Esophagus muscularis mucosa (tissue), 4 donors: ENCODE measurements at places on chromosomes 3 and 15. TPM values are rescaled to one million over a fixed set of nuclear protein-coding genes. Genes with fewer than 3 reads are reported as not detected.
A peak's percentile ranks its signal among the peaks of the same experiment; 100 is the strongest.

- no peak for DNase-seq
Measured at GRCh38 chr3:156109989-156110388, 10.4 kb upstream of the KCNAB1 start.

GRCh38 chr15:94069844-94070243, 161.5 kb upstream of the MCTP2 start:
- DNase-seq, result no peak

SCAMP5 gene
- total RNA-seq, result 4.8 TPM

DNA sequence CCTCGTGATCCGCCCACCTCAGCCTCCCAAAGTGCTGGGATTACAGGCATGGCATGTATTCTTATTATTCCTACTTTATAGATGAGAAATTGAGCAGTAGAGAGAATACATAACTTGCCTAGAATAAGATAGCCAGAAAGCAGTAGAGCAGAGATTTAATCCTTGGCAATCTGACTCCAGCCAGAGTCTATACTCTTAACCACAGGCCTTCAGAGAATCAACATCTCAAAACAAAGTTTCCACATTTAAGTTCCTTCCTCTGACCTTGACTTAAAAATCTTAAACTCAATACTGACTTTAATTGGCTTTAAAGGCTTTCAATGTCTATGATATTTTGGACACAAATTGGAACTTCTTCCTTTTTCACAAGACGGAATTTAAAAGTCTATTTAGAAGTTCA, 37.1 kb downstream of the ZNF106 start:
- no peak for DNase-seq

GRCh38 chr15:53693729-53694475, 65.6 kb downstream of the WDR72 start:
- no peak for DNase-seq

- DNase-seq, result no peak
Measured at GRCh38 chr3:189038773-189039745, 132.7 kb upstream of the TPRG1 start.

- DNase-seq, result no peak
Measured at GRCh38 chr15:84855765-84856164, 28.7 kb upstream of the SLC28A1 start.

DNA sequence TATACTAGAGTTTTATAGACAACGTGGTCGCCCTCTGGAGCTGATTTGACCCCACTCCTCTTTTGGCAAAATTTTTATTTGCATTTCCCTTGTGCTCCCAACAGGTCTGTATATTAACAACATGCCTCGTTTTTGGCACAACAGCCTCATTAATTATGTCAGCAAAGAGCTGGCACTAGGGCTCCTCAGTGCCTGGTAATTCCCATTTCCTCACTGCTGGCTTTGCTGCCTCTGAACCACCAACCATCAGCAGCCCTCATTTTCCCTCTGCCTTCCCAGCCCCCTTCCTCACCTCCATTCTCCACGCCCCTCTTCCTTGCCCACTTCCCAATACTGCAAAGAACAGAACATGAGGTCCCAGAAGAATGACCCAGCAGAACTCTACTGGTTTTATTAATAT, 204.8 kb downstream of the ABHD5 start:
- no peak for DNase-seq

GRCh38 chr3:60720736-60721135, 530.5 kb downstream of the FHIT start:
- no peak for DNase-seq

ARPP21 gene
- under 0.01 TPM for total RNA-seq

BCL6 gene
- 114 TPM for total RNA-seq

DNA sequence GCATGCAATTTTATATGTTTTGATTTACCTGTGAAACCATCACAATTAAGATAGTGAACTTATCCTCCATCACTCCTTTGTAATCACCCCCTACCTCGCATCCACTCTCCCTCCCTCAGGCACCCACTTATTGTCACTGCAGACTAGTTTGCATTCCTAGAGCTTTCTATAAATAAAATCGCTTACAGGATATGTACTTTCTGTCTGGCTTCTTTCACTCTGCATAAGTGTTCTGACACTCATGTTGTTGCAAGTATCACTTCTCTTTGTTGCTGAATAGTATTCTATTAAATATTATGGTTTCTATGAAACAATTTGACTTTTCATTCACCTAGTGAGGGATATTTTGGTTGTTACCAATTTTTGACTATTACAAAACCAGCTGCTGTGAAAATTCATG, 139.3 kb downstream of the RSRC1 start:
- DNase-seq, result no peak

DNA sequence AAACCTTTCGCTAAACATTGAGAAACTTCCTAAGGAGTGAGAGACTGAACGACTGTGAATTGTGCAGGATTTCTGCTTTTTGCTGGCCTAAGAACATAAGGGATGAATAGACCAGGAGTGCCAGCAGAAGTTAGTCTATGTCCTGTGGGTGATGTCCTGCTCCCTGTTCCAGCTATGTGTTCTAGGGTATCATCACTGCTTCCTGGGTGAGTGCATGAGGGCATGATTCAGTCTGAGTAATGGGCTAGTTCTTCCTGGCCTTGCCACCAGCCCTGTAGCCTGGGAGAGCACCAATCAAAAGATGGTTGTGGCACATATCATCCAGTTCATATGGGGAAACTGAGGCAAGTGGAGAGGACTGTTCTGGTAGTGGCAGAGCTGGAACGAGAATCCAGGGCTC, 153.9 kb upstream of the TPM1 start:
- DNase-seq, result no peak

DNA sequence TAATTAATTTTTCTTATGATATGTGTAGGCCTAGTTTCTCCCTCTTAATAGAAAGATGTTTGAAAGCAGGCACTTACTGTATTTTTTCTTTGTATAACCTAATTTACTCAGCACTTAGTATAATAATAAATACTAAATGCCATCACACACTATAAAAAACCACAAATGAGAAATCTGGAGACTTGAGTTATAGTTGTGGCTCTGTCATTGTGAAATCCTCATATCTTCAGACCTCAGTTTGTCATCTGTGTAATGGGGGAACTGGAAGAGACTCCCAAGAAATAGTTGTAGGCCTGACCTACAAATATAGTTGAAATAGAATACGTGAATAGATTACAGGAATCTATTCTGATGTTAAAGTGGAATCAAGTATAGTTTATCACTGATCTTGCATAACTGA, 287.6 kb upstream of the DPH6 start:
- DNase-seq, result no peak

DNA sequence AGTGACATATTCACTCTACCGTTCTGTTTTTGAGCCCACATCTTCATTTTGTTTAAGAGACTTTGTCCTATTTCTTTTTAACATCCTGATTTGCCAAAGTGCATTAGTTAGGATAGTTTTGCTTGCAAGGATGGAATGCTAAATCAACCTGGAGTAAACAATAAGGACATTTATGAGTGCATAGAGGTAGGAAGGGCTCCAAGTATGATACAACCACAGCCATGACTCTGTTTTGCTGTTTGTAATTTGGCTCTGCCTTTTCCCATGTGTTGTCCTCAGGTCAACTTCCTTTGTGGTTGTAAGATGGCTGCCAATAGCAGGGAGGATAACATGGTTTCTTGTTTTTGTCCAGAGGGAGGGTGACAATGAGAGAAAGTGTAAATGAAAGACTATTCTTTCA, 66.4 kb upstream of the GOLIM4 start:
- DNase-seq, result no peak

DNA sequence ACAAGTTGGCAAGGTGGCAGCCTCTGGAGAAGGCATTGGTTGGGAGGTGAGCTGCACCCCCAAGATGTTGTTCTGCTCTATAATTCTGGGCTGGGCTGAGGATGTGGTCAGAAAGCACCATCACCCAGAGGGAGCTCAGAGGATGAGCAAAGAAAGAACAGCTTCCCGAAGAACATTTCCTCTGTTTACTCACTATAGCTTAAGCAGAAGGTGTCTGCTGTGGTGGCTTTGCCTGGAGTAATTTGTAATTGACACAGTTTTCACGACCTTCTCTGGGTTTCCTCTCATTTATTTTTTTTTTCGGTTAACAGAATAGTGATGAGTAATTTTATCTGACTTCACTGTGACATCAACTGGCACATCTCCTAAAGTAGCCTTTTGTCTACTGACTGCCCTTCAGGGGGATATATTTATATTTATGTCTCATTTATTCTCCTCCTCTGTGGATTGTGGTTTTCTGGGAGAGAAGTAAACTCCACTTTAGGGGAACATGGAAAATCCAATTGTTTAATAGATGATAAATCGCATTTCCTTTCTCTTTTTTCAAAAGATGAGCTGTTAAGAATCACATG, 49.5 kb upstream of the ABHD17C start:
- peak; percentile 57 for DNase-seq

GRCh38 chr3:111616417-111617105, 21.4 kb upstream of the ZBED2 start:
- DNase-seq, result no peak

- no peak for DNase-seq
Measured at GRCh38 chr3:167110901-167111300, 269.2 kb downstream of the ZBBX start.

LMAN1L gene
- total RNA-seq, result not detected

DNA sequence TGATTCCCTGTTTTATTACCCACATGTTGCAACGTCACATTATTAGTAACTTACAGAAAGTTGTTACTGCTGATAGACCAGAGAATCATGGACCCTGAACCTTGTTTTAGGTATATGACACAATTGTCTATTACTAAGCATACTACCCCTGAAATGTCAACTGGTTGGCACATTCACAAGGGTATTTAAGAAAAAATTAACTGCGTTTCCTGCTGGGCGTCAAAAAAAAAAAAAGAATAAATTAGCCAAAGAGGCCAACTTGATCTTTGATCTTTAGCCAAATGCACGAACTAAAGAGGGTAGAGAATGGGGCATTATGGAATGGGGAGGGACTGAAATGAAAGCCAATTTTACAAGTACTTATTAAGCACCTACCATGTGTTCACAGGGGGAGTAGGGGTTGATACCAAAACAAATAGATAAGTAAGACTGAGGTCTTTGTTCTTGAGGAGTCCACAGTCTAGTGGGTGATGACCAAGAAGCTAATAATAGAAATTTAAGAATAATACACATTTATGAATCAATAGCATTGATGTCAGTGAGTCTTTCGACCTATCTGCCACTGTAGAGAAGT, 17.8 kb upstream of the MUC13 start:
- no peak for DNase-seq

DNA sequence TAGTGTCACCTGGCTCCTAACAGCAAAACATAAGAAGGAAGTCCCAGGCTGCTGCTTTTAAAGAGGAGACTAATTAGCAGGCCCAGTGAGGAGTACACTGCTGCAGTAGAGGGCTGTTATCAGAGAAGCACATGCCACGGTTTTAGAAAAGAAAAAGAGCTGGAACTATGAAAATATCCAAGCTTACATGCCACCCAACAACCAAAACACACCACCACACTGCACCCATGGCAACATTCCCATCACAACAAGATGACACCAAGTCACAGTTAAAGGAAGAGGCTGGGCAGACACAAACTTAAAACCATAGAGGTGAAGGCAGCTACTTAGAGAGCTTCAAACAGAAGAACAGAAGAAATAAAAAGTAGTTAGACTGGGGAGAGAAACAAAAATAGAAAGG, 37.0 kb downstream of the NPTN start:
- no peak for DNase-seq

HDAC11 gene
- total RNA-seq, result 15.8 TPM

DNA sequence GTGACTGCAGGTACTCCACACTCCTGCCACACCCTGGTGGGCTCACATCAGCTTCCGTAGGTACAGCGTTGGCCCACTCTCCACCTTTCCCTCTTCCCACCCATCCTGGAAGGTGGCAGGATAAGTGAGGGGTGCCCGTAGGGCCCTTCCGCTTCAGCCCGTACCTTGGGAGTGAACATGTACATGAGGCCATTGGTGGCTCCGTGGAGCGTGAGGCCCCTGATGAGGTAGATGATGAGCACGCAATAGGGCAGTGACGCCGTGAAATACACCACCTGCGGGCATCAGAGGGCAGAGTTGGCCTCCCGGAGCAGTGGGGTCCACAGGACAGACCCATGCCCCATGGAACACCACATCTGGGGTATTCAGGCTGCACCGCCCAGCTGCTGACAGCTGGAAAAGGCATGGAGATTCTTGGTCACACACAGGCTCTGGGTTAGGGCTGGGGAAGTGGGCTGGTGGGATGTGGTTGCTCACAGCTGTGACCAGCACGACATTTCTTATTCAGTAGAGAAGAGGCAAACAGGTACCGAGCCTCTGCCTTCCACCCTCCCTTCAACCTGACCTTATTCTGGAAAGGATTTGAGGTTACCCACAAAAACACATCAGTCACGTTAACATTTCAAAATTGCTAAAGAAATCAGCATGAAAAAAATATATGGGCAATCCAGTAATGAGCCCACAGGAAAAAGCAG, 23.8 kb downstream of the SLC6A20 start:
- no peak for DNase-seq

CD276 gene
- 58.1 TPM for total RNA-seq

DNA sequence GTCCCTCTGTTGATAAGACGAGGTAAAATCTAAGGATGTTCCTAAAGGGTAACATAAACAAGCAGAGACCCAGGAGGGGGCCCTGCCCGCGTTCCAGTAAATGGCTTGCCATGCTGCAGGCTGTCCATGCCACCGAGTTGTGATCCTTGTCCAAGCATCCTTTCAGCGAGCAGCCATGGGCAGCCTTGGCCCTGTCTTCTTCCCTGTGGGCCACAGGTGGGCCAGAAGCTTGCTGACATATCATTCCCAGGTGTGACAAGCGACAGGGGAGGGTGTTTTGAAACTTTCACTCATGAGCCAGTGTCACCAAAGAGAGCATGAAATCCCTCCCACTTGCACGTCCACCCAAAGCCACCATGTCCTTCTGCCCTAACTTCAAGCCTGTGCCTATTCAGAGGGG, 53.7 kb downstream of the PCSK6 start:
- DNase-seq, result no peak

TPRG1 gene
- 2.9 TPM for total RNA-seq

ERC2 gene
- total RNA-seq, result 0.42 TPM

PLXNB1 gene
- 137 TPM for total RNA-seq

DNA sequence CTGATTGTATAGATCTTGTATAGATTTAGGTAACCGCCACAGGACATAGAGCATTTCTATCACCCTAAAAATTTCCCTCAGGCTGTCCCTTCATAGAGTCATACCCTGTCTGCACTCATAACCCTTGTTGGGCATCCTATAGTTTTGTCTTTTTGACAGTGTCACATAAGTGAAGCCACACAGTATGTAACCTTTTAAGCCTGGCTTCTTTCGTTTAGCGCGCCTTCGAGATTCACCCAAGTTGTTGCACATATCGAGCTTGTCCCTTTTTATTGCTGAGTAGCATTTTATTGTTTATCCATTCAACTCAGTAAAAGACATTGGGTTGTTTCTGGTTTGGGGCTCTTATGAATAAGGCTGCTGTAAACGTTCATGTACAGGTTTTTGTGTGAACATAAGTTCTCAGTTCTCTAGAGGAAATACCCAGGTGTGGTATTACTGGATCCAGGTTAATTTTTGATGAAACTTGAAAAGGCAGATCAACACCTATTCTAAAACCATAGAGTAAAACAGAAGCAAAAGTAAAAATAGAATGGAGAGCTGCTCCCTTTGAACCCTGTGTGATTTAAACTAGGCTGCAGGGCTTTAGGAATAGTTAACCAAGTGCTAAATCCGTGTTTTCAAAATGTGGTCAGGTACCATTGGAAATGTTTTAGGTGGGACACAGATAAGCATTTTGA, 49.5 kb downstream of the CD86 start:
- no peak for DNase-seq

EFCAB12 gene
- 0.19 TPM for total RNA-seq
